AG04450 (cell line): ENCODE measurements at places on chromosomes 1 and 21.

DNA sequence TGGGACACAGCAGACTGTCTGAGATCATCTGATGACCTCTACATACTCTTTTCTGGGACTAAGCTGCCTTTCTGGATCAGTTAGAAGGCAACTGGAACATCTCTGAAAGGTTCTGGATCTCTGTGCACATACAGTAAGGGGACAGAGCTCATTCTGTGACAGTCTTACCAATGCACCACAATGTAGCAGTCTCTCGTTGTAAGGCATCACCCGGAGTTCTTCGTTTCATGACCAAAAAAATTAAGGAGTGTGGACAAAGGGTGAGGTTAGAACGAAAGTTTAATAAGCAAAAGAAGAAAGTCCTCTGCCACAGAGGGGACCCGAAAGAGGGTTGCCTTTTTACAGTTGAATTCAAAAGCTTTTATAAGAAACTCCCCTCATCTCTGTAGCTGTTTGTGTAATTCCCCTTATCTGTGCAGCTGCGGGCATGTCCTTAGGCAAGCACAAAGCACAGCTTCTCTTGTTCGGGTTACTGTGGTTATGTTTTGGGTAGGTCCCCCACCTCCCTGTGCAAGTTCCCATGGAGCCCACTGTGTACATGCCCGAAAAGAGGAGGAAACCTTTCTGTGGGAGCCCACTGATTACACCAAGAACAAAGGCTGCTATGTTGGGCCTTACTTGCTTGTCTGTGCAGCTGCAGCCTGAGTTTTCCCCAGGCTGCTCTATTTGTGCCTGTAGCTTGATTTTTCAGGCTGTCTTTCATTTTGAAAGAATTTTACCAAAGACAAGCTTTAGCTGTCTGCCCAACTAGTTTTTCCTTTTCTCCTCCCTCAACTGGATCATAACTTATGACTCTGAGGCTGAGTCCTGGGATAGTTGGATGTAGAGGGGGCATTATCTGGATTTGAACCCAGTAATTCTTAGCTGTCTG, 53.1 kb upstream of the CACNA1E start:
- no peak for DNase-seq

GRCh38 chr1:180633057-180634056, 1.5 kb downstream of the XPR1 start:
- no peak for DNase-seq

- DNase-seq: no peak
These were observed 10.3 kb downstream of the TINAGL1 start for GRCh38 chr1:31586376-31587327.

- DNase-seq: no peak
These were observed 10.9 kb upstream of the CD101 start for GRCh38 chr1:116990612-116991151.

DNA sequence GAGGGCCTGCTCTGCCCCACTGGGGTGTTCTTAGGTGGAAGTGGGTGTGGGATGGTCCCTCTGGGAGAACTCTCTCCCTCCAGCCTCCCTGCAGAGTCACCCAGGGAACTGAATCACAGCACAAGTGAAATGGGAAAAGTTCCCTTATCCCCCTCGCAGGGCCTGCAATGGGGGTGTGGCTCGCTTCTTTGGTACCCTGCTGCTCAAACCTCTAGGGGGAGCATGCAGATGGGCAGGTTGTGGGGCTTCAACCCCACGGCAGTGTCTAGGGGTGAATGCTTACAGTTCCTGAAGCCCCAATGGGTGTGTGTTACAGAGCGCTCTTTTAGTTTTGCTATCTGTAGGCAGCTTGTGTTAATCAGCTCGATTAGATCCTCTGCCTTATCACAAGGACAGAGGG, 59.0 kb upstream of the TINAGL1 start:
- DNase-seq: no peak

- no peak for DNase-seq
These were observed 475 bp upstream of the NPPB start for GRCh38 chr1:11858968-11859871.

DNA sequence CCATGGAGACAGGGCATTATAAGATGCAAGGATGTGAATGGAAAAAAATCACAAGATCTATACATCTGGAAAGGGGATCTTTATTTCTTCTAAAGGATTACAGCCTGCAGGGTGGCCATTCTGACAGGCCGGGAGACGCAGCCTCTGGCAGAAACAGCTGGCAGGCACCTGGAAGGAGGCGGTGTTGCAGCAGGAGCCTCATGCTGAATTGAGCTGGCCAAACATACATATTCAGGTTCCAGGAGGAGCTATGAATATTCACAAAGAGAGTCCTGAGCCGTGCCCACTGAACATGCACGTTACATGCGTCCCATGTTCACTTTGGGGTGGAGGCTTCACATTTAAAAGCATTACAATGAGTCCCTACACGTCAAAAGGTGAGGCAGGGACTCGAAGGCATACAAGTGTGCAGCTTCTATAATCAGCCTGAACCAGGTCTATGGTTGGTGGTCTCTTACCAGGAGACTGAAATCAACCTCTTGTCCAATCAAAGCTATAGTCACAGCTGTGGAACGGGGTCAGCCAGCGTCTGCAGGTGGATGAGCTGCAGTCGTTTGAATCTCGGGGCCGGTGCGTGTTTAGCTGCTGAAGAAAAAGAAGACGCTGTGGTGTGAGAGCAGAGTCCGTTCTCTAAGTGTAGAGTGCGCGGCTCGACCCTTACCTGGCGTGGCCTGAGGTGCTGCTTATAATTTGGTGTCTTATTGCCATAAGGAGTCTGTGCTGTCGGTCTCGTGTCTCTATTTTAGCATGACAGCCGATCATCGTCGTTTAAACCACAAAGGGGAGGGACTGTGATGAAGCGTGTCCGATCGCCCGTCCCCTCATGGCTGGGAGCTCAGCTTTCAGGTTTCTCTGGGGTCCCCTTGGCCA, 183.0 kb downstream of the ETS2 start:
- no peak for DNase-seq

- no peak for DNase-seq
These were observed 162.5 kb downstream of the TYW3 start for GRCh38 chr1:74895411-74895810.

- DNase-seq: no peak
These were observed 28.1 kb upstream of the C1QA start for GRCh38 chr1:22608361-22608760.

GRCh38 chr1:30656171-30656940, 67.0 kb downstream of the MATN1 start:
- DNase-seq: no peak

DNA sequence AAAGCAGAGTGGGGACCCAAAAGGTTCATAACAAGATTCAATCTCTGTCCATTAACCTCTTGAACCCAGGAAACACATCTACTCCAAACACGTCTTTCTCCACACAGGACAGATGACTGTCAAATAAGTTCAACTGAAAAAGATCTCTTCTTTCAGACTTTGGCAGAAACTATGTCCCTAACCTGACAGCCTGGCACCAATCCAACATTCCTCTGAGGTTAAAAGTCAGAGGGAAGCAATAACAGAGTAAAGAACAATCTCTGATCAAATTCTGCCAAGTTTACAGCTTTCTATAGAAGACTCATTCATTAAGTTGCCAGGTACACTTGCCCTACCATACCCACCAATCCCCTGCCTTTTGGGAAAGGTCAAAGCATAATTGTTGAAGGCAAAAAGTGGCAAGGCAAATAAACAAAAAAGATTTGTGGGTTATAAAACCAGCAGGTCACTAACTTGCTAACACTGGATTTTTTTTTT, 31.9 kb downstream of the OTUD7B start:
- no peak for DNase-seq

GRCh38 chr1:37890378-37891014, 31.1 kb upstream of the MTF1 start:
- no peak for DNase-seq

DNA sequence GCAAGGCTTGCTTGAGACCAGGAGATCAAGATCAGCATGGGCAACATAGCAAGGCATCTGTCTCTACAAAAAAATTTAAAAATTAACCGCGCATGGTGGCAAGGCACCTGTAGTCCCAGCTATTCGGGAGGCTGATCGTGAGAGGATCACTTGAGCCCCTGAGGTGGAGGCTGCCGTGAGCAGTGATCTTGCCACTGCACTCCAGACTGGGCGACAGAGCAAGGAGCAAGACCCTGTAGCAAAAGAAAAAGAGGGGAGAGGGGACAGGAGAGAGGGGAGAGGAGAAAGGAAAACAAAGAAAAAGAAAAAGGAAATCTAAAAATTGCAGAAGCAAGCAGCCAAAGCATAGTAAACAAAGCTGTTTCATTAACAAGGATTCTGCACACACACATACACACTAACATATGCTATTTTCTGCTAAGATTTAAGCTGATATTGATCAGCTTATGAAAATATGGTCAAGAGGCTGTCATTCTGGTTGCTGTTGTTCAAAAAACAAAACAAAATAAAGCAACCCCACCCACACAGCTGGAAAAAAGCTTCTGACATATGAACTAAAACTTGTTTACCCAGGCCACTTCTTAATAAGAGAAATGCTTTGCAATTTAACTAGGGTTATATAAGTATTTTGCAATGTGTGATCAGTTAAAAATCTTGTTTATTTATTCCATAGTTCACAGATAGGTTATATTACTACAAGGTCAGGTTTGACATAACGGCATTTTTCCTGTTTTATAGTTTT, 1.8 kb downstream of the ARNT start:
- no peak for DNase-seq

DNA sequence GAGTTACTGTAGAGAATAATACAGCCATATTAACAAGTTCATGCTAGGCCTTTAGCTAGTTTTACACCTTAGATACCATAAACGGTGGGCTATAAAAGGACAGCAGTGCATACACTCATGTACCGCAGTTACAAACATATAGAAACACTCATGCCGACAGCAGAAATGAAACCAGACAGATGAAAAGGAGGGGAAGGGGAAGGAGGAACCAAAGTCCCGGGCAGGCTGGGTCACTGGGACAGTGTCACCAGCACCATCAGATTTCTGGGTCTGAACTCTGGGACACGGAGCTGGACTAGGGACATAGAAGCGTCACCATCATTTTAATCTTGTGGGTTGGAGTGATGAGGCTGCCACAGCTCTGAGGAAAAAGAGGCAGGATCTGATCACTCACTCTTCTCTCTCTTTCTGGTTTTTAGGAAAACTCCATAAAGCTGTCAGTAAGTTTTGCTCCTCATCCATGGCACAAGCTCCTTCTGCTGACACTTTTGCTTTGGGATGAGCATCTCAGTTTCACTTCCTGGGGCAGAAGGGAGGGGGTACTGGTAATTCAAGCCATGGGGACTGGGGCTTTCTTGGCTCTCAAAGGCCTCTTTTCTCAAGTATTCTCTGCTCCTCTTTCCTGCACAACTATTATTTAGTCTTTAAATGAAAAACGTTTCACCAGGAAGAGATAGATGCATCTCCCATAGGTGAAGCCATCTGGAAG, 7.8 kb upstream of the ZNF691 start:
- DNase-seq: no peak

DNA sequence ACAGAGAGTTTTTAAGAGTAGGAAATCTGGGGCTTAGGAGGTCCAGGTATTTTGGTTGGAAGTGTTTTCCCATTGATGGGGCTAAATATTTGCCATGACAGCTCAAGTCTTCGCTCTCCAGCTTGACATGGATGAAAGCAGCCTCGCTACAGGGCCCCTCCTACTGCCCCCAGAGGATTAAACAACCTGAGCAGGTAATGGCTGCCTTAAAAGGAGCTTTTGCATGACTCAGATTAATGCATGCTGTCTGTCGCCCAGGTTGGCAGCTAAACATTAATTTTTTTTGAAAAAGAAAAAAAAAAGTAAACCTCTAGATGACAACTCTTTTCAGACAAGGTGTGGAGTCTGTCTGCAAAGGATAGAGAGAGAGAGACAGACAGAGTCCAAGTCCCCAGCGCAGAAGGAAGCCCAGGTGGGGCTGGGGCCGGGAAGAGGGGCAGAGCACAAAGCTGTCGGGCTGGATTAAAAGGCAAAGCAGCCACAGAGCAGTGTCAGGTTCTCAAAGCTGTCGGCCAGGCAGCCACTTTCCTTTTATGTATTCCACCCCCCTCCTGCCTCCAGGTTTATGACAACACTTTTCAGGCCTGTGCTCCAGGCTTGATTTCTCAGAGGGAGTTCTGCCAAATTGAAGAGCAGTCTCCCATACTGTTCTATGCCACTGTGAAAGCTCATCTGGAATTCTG, 127.9 kb downstream of the CLIC6 start:
- no peak for DNase-seq

GRCh38 chr1:43981135-43981491, 2.1 kb downstream of the B4GALT2 start:
- DNase-seq: no peak

DNA sequence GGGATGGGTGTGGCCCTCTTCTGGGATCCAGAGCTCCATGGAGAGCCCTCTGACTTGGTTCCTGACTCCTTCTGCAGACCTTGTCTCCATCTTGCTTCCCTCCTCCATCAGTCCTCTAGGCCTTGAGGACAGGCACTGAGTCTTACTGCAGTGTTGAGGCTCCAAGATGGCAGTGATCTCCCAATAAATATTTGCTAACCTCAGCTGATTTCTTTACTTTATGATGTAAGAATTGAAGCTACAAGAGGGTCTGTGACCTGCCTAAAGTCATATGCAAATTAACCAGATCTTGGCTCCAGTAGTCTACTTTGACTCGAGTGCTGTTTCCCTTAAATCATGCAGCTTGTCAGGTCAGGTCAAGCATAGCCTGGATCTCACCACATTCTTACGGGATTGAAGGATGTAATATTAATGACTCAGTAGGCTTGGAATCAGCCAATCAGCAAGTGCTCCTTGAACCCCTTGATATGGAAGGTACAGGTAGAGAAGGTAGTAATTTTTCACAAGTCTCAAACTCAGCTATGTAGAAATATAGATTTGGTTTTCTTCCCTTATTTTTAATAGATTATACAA, 93.0 kb downstream of the CLIC6 start:
- no peak for DNase-seq

DNA sequence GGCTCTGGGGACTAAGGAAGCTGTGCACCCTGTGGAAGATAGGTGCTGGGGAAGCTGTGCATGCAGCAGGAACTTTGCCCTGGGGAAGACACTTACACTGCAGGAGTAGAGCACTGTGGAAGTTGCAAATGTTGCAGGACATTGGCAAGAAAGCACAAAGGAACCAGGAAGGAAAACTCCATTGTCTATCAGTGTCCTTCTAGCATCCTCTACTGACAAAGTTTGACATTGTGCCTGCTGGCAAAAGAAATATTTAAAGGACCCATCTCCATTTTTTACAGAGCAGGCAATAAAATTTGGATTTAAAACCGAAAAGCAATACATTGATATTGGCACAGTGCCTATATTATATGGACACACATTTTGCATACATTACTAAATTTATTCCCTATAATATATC, 394.1 kb downstream of the PBX1 start:
- no peak for DNase-seq
